ENCODE measurements at places on chromosomes 1 and 21.

DNA sequence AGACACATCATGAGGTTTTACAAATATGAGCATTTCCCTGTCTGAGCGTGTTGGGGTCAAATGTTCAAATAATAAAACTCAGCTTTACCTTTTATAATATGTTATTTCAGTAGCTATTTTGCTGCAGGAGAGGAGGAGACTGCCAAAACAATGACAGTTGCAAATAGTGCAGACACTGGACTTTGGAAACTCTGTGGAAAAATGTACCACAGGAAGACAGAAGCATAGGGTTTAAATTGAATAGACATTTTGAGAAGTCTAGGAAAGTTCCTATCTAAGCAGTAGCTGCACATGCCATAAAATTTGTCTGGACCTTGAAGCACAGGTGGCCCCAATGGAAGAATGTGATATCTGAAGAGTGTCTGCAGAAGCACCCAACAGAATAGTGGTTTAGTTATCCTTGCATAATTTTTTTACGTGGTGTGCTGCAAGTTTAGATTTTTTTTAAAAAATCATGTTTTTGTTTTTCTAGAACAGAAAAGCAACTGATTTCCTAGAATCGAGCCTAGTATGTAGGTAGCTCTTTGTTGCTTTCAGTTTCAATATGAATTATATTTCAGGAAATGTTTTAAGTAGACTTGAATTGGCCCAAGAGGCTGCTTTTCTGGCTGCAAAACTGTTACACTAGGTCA lies 14.0 kb upstream of the GBP5 start:
- no peak for DNase-seq

DNA sequence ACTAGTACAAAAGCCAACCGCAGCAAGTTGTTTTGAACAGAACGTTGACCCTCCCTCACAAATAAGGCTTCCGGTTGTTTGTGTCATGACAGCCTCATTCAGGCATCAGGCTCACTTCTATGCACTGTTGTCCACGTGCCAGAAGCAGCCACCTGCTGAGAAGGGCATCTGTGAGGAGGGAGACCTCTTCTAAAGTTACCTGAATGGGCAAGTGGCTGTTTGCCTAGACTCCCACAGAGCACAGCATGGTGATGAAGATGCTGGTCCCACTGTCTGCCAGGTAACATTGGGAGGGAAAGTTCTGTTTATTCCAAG lies 176.1 kb downstream of the CLIC6 start:
- DNase-seq = no peak

DNA sequence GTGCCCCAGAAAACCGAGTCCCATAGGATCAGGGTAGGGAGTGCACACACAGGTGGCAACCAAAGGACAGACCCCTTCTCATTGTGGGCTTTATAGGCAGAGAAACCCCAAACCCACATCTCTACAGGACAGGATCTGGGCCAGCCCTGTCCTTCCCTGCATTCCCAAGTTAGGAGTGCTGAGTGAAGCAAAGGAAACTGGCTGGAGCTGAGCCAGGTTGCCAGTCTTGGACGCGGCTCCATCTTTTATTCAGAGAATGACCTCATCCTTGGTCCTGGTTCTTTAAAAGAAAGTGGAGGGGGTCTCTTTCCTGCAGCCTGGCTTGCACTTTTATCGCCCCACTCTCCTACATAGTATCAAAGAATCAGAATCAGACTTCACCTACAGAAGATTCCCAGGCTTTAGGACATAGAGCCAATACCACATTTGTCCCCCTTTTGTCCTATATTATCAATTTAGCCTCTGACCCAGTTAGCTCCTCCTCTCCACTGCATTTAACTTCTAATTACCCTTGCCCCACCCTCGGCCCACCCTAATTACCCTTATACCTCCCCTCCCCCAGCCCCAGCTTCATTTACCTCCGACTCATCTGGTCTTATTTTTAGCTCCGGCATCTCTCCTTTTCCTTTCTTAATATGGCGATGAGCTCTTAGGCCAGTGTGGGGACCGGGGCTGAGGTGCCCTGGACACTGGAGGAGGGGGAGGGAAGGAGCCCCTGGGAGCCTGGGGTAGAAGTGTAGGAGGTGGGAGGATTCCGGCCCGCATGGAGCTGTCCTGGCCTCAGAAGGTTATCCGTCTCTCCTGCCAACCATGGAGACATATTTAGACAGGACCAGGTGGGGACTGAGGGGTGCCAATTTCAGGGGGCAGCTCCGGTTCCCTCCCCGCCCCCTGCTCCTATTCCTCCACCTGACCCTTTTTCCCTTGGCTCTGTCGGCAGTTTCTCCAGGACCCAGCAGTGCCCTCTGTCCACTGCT lies at the start of gene CASQ1:
TSS of gene CASQ1 (plus strand) at position 927 of the 977 bp plus-strand sequence. CDS start 177 bp downstream, outside the sequence.
- peak; percentile 19 for DNase-seq

DNA sequence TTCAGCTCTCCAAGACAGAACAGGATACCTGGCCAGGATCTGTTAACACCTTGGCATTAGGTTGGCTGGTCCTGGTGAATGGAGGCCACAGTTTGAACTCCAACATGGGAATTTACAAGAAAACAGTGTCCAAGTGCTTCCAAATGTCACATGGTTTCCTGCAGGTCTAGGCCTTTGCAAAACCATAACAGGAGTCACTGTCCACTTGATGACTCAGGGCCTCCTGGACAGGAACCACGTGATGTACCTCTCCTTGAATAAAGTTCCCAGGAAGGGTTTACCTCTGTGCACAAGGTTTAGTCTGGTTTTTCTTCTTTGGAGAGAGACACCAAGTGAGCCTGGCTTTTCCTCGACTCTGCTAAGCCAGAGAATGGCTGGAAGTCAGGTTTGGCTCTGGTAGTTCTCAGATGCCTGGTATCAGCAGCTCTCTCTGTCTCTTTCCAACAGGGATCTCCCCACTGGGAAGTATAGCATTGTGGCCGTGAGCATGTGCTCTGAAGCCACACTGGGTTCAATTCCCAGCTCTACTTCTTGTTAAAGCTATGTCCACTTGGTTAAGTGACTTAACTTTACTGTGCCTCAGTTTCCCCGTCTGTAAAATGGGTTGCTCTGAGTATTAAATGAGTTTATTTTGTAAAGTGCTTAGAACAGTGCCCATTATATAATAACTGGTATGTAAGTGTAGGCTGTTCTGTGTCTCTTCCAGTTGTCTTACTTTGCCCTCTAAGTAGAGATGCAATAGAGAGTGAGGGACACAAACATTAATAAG lies 27.3 kb upstream of the TMEM61 start:
- DNase-seq = no peak

DNA sequence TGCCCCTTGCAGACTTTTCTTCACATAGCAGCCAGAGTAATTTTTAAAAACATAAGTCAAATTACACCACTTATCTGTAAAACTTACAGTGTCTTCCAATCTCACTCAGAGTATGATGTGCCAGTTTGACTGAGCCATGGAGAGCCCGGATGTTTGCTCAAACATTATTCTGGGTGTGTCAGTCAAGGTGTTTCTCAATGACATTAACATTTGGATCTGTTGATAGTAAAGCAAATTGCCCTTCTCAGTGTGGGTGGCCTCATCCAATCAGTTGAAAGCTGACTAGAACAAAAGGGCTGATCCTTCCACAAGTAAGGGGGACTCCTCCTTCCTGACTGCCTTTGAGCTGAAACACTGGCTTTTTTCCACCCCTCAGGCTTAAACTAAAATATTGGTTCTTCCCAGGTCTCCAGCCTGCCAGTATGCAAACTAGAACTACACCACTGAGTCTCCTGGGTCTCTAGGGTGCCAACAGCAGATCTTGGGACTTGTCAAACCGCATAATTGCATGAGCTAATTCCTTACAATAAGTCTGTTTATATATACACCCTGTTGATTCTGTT lies 157.9 kb upstream of the CTTNBP2NL start:
- DNase-seq = no peak

- DNase-seq = no peak
These were observed 459.6 kb downstream of the PTPRC start for GRCh38 chr1:199098468-199098867.

GRCh38 chr1:86741947-86742572 lies 37.7 kb downstream of the SH3GLB1 start:
- DNase-seq = peak; percentile 11

GRCh38 chr1:71882226-71882625 lies 400.1 kb downstream of the NEGR1 start:
- DNase-seq = no peak

GRCh38 chr1:193819376-193819775 lies 633.0 kb upstream of the B3GALT2 start:
- no peak for DNase-seq

DNA sequence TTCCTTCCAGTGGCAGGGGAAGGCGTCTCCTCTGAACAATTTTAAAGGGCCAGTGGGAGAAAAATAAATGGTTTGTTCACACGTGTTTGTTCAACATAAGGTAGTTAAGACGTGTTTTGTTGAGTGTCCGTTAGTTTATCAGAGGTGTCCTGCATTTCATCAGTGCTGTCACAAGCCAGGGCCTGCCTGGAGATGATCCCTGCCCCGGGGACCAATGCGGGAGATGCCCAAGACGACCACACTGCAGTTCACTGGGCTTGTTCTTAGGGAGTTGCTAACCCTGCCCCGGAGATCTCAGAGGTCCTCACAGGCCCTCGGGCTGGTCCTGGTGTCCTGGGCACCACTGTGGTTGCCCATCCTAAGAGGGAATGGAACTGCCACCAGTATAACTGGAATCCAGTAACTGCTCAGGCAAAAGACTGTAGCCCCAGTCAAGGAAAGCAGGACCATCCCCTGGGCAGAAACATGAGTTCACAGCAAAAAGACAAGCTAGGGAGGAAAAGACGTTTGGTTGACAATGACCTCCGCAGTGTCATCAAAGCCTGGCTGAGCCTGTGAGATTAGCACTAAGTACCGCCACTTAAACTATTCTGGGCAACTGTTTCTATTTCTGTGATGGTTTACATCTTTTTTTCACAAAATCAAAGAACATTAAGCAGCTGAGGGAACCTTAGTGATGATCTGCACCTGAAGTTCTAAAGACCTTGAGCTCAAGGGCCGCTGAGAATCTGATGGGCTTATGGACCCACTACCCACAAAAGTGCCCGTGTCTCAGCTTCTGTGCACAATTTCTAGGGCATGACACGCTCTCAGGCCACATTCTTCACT lies 44.9 kb upstream of the LIN9 start:
- no peak for DNase-seq

DNA sequence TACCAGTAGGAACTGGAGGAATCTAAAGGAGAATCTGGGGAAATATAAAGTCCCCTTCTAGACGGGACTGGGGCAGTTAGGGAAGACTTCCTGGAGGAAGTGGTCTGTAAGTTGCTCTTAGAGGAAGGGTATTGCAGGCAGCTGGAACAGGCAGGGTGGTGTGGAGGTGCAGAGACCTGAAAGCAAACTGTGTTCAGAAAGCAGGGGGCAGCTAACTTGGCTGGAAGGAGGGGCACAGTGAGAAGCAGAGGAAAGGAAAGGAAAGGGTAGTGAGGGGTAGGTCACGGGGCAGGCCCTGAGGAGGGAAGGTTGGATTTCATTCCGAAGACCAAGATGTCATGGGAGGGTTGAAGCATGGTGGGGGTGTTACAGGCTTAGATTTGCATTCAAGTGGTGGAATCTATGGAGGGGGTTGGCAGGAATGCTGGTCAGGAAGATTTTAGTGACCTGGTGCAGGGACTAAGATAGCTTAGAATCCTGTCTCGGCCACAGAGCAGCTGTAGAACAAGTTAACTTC lies 240.7 kb downstream of the FOXD2 start:
- DNase-seq = no peak

DNA sequence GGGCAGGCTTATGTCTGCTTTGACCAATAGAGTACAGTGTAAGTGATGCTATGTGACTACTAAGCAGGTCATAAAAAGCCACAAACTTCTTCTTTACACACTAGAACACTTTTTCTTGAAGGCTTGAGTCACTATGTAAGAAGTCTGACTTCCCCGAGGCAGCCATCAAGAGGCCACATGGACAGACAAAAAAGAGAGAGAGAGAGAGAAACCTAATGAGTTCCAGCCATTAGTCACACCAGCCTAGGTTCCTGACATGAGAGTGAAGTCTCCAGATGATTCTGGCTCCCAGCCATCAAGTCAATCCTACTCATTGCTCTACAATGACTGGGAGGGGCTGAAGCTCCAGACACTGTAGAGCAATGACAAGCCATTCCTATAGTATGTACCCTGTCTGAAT lies 101.4 kb downstream of the LHX9 start:
- DNase-seq = no peak

GRCh38 chr1:15734901-15735300 lies 1.2 kb upstream of the SLC25A34 start:
- no peak for DNase-seq

GRCh38 chr1:39255222-39255621 lies 50.7 kb downstream of the MACF1 start:
- DNase-seq = no peak

DNA sequence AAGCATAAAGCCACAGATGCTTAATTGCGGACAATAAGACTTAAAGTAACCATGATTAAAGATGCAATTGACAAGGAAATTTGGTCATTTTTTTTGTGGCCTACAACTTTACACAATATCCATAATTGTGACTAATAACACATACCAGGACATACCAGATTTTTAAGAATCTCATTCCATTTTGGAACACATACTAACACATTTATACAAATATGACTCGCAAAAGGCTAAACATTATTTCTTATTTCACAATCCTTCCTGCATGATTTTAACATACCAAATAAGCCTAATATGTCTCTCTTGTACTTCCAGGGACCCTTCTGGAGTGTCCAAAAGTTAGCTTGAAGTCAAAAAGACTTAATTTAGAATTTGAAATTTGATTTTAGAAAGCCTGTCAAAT lies 48.8 kb downstream of the DR1 start:
- DNase-seq = no peak

DNA sequence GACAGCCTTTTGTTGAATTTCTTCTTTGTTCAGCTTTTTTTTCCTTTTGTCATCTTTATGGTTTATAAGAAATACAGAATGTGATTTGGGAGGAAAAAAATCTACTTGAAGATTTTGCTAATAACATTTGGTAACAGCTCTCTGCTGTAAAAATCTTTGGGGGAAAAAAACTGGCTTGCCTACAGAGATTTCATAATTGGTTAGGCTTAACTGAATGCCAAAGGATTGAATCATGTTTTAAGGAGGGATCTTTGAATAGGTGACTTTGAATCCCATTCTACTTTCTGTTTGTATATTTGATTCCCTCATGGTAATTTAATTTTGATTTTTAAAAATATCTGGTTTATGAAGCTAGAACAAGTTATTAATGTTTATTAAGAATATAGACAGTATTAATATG lies 3.2 kb downstream of the BTF3L4 start:
- DNase-seq = no peak

- no peak for DNase-seq
These were observed 119.0 kb downstream of the HIVEP3 start for GRCh38 chr1:41799723-41800122.

GRCh38 chr1:112997781-112998180 lies 41.8 kb upstream of the SLC16A1 start:
- no peak for DNase-seq

GRCh38 chr1:166165661-166166328 lies 1.0 kb downstream of the FAM78B start:
- DNase-seq = peak; percentile 6

DNA sequence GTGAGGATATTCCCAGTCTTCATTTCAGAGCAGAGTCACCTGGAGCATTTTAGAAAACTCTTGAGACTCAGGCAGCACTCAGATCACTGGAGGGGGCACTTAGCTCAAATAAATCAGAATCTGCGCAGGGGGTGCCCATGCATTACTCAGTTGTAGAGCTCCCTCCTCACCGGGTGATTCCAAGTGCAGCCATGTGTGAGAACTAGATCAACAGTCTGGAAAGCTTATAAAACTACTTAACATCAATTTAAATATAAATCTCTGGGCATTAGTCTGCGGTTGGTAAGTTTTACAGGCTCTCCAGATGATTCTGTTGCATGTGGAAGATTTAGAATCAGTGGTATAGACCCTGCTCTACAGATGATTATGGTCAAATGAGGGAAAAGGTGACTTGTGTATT lies 128.6 kb downstream of the ST6GALNAC3 start:
- DNase-seq = no peak
